ENCODE measurements at places on chromosomes 5 and 9.

DNA sequence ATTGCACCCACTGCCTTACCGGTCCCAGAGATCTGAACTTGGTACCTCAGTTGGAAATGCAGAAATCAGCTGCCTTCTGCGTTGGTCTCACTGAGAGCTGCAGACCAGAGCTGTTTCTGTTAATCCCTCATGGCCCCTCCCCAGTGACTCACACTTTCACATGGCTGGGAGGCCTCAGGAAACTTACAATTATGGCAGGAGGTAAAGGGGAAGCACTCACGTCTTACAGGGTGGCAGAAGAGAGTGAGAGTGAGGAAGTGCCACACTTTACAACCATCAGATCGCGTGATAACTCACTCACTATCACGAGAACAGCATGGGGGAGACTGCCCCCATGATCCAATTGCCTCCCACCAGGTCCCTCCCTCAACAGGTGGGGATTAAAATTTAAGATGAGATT is 648.5 kb downstream of the MTRR start:
- peak; percentile 62 for DNase-seq

DNA sequence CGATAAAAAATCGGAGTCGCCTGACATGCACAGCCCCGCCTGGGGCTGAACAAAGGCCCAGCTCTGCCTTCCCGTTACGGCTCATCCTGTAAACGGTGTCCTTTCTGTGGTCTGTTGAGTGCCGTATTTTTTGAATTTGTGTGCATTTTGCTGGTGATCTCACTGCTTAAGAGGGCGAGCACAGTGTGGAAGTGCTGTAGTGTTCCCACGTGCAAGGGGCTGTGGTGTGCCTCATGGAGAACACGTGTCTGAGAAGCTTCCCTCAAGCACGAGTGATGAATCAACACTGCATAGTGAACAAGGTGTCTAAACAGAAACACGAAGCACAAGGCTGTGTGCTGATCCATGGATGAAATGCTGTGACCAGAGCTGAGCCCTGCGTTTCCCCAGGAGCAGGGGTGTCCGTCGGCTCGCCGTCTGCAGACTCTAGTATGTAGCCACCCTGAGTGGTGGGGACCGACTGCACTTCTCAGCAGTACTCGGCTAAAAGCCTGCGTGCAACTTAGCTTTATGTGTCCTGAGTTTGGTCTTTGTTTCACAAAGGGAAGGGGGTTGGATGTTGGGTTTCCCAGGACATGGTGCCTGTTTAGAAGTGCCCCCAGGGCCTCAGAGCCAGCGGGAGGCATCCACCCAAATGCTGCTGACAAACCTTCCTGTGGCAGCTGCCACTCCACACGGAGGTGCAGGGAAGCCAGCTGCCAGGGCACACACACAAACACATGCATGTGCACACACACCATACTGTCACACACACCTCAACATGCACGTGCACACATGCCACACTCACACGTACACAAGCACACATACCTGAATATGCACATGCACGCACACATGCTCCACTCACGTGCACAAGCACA is 77.2 kb upstream of the IRX4 start:
- DNase-seq = no peak

GRCh38 chr5:111242606-111243005 is 18.4 kb downstream of the CAMK4 start:
- no peak for DNase-seq

DNA sequence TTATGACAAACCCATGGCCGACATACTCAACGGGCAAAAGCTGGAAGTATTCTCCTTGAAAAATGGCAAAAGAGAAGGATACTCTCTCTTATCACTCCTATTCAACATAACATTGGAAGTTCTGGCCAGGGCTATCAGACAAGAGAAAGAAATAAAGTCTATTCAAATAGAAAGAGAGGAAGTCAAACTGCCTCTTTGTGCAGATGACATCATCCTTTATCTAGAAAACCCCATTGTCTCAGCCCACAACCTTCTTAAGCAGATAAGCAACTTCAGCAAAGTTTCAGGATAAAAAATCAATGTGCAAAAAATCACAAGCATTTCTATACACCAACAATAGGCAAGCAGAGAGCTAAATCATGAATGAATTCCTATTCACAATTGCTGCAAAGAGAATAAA is 1799.9 kb upstream of the ACO1 start:
- no peak for DNase-seq

GRCh38 chr5:91641730-91642350 is 258.7 kb upstream of the ARRDC3 start:
- peak; percentile 7 for DNase-seq

- DNase-seq = no peak
Measured at GRCh38 chr9:89795538-89796195, 190.9 kb downstream of the GADD45G start.

DNA sequence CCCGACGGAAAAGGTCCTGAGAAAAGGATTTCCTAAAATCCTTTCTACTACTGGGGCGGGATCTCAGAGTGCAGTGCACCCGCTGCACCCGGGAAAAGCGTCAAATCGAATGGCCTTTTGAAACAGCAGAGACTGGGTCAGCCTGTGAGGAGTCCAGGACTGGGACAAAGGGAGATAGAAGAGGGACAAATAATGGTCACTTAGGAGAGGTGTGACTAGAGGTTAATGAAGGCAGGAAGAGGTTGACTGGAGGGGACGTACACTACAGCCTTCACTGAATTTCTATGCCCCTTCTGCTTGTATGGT is 1.5 kb downstream of the PLPPR1 start:
- DNase-seq = no peak

DNA sequence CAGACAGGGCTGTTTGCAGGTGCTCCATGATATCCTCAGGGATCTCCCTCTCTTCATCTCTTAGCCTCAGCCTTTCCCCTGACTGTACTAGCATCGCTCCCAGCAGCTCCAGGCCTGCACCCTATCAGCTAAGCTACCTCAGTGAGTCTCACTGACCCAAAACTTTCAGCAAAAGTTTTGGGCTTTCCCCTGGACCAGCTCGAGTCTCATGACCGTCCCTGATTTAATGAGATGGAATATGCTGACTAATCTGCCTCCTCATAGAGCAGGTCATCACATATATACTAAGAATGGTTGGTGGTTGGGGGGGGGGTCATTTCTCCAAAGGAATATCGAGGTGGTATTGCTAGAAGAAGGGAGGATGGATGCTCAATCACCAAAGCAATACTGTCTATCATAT is 151.5 kb downstream of the NR3C1 start:
- no peak for DNase-seq

DNA sequence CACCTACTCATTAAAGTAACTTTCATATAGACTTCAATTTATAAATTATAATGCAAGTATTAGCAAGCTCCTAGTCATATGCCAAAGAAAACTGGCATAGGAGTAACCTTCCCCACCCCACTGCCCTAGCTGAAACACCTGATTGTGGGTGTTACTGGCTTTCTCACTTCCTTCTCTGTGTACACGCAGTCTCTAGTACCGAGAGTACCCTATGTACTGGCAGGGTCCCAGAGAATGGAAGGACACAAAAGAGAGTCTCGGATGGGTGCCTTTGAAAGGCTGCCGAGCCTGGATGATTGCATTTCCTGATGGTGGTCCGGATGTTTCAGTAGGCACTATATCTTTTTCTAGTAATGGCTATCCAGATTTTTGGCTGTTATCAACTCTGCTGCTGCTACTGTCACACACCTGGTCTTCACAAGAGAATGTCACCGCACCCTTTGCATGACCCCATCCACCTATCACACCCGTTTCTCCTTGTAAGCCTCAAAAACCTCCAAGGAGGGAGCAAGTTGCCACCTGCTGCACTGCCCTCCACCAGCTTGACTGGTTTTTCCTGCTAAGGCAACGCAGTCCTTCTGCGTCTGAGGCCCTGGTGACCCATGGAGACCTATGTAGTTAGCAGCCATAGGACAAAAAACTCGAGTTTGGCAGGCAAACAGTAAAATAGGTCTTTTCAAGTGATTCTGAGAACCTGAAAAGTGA is 53.8 kb upstream of the CLINT1 start:
- no peak for DNase-seq

DNA sequence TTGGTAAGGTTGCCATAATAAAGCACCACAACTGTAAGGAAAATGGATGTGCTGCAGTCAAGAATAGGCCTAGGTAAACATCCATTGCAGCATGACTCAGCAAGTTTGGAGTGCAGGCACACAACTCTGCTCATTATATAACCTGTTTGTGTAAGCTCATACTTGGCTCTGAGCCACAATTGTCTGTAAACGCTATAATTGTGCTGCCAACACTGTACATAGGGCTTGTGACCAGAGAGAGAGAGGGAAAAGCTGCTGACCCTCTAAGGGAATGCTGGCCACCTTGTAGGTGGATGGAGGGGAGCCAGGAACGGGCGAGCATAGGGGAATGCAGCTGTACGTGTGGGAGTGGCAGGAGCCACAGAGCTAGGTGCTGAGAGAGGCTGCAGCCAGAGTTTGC is 2186.5 kb upstream of the ACO1 start:
- no peak for DNase-seq

GRCh38 chr5:28310696-28311095 is 1272.3 kb upstream of the CDH9 start:
- DNase-seq = no peak

DNA sequence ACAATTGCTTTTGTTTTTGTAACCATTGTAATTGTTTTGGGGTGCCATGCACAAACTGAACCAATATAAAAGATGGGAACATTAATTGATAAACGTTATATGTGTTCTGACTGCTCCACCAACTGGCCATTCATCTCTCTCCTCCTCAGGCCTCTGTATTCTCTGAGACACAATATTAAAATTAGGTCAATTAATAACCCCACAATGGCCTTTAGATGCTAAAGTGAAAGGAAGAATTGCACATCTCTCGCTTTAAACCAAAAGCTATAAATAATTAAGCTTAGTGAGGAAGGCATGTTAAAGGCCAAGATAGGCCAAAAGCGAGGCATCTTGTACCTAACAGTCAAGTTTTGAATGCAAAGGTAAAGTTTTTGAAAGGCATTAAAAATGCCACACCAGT is 448.4 kb upstream of the ITGA1 start:
- DNase-seq = no peak

DNA sequence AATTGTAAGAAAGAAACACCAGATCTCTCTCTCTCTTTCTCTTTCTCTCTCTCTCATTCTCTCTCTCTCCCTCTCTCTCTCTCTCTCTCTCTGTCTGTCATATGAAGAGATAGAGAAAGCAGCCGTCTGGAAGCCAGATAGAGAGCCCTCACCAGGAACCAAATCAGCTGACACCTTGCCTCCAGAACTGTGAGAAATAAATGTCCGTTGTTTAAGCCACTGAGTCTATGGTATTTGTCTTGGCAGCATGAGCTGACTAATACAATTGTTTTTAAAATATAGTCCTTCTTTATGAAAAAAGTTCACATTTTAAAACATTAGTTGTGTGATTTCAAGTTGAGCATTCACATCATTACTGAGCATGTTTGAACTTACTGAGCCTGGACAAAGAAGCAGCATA is 275.6 kb downstream of the CETN3 start:
- no peak for DNase-seq

DNA sequence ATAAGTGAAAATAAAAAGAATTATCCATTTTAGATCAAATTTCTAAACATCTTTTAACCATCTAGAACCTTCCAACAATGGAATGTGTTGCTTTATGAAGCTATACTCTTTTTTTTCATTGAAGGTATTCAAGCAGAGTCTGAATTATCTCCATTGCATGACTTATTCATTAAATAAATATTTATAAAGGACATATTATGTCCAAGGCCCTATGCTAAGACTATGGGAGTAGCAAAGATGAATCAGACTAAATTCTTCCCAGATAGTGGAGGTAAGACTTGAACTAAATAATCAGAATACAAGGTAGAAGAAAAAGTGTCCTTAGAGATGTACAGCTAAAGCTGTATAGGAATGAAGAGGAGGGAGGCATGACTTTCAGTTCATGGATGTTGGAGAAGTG is 215.5 kb upstream of the RGMB start:
- no peak for DNase-seq

- DNase-seq = no peak
Measured at GRCh38 chr5:150147670-150148069, 8.0 kb downstream of the PDGFRB start.

GRCh38 chr9:7228726-7229125 is 471.0 kb downstream of the KDM4C start:
- DNase-seq = no peak

DNA sequence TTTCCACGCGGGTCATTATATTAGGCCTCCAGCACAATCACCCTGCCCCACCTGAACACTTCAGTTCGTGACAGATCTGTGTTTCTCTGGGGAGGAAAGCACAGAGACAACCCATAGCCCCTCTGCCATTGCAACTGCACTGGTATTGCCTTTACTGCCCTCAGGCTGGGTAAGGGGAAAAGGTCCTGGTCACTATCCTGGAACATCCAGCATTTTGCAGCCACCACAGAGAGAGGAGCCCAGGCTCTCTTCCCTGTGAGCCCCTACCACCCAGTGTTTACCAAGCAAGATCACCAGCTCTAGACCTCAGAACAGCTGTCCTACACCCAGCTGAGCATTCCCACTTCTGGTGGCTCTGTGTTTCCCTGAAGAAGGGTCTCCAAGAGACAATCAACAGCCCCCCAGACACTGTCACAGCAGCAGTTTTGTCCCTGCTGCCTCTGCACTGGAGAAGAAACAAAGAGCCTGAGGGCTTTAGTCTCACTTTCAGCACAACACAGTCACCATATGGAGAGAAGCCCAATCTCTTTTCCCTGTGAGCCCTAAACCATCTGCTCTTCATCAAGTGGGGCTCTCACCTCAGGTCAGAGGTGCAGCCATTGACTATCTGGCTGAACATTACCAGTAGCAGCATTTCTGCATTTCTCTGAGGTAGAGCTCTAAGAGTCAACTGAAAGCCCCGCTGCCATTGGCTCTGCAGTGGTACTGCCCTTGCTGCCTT is 655.2 kb upstream of the FAM174A start:
- no peak for DNase-seq

DNA sequence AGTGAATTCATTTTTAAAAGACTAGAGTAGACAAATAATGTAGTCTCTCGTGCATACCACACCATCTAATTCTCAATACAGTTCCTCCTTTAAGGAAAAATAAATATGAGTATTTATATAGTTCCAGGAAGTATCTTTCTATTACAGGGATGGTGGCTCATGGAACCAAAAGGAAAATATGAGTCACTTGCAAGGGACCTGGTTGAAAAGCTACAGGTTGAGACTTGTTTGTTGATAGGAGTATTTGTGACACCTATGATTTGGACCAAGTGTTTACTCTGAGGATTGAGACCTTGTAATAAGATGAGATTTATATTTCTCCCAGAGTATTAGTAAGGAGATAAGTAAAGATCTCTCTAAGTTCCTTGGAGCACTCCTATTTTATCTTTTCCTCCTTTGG is 67.4 kb downstream of the CDO1 start:
- DNase-seq = no peak

- DNase-seq = no peak
Measured at GRCh38 chr9:13491493-13492424, 212.3 kb upstream of the MPDZ start.

- DNase-seq = no peak
Measured at GRCh38 chr5:163366757-163367156, 70.6 kb upstream of the CCNG1 start.

DNA sequence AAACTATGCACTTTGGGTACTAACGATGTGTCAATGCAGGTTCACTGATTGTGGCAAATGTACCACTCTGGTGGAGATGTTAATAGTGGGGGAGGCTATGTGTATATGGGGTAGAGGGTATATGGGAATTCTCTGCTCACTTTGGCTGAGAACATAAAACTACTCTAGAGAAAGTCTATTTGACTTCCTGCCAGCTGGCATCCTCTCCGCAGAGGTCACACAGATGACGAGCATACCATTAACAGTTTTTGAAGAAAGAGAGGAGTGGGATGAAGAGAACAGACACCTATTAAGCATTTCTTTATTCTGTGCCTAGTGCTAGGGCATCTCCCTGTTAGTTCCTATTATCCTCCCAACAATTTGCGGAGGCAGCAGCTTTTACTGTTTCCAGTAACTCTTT is 58.4 kb upstream of the TRIM32 start:
- DNase-seq = no peak

All from MV-4-11 (cell line).